ENCODE measurements at places on chromosomes 7 and 10. TPM values are rescaled to one million over a fixed set of nuclear protein-coding genes. Genes with fewer than 3 reads are reported as not detected.

GRCh38 chr10:101690461-101690860, 4.5 kb downstream of the FBXW4 start:
- peaks cover 23% of the 10 kb centered on the region for H3K36me3 ChIP-seq
- H3K27me3 ChIP-seq = no peaks in the 10 kb centered on the region
- peaks cover 68% of the 10 kb centered on the region for H3K4me1 ChIP-seq
- no peak for DNase-seq
- H3K4me3 ChIP-seq = no peak overlapping the region

GRCh38 chr7:29447828-29448227, 115.8 kb upstream of the PRR15 start:
- no peaks in the 10 kb centered on the region for H3K27me3 ChIP-seq
- H3K4me3 ChIP-seq = no peak overlapping the region
- no peaks in the 10 kb centered on the region for H3K36me3 ChIP-seq
- no peak overlapping the region for H3K27ac ChIP-seq
- no peak for DNase-seq

DNA sequence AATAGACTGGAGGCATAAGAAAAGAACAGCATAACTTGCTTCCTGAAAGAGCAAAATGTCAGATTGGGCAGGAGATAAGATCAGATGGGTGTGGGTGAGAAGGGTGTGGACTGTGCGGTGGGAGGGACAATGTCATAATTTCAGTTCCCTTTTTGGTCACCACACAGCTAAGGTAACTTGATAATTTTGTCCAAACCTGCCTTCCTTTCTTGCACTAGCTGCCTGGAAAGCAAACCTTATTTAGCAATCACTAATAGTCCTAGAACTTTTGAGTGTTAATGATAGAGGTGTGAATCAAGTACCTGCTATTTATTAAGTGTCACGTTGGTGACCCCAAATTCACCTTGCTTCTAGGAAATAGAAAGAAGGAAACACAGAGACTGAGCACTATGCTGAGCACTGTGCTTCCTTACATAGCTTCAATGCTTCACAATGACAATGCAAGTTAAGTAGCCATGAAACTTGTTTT, 72.4 kb upstream of the SP4 start:
- peak; percentile 74 for DNase-seq
- H3K27ac ChIP-seq = peak overlapping the region; percentile 38
- peak overlapping the region; percentile 35 for H3K4me3 ChIP-seq
- H3K4me1 ChIP-seq = peaks cover 66% of the 10 kb centered on the region

DNA sequence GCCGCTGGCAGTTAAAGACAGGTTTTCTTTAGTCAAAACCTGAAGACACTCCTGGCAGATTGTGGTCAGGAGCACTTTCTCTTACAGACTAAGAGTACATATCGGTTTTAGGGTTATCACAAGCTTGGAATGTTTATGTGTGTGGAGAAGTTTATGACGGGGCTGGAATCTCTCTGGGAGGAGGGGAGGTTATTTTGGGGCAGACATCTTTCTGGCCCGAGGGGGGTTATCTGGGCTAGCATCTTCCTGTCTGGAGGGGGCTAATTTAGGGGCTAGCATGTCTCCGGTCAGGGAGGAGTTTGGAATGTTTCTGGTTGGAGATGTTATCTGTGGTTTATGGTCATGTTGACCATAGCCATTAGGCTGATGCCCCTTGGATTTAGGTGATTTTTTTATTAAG, 141.2 kb upstream of the KIF5B start:
- H3K4me1 ChIP-seq = no peaks in the 10 kb centered on the region
- no peak overlapping the region for H3K4me3 ChIP-seq
- H3K27ac ChIP-seq = no peak overlapping the region
- no peaks in the 10 kb centered on the region for H3K27me3 ChIP-seq

DNA sequence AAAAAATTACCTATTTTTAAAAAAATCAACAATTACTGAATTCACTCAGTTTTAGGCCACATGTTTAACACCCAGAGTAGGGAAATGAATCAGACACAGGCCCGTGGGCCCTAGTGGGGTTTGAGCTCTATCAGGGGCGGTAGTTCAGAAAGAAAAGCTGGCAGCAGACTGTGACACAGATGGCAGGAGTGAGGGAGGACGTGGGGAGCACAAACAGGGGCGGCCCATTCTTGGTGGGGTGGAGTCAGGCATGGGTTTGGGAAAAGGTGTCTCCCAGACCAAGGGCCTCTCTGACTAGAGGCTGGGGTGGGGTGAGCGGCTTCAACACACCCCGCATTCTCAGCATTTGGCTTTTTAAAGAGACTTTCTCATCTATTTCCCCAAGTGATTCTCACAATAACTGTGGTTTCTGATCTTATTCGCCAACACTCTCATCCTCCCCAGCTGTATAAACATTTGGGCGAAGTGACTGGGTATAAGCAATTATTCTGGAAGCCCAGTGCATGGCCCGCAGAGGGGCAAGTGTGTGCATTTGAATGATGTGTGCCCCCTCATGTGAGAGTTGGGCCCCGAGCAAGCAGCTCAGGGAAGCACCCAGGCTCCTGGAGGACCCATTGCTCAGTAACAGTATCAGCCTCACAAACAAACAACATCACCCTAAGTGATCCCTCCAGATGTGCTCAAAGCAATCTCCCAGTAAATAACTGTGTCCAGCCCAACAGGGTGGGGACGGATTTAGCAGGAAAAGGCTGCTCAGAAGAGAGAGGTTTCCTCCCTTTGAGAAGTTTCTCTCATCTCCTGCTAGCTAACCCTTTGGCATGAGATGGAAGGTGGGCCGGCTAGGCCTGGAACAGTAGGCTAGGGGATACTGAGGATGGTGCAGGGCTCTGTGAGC, 437.6 kb upstream of the ZMIZ1 start:
- no peak overlapping the region for H3K4me3 ChIP-seq
- no peak overlapping the region for H3K27ac ChIP-seq
- peak; percentile 52 for DNase-seq
- H3K27me3 ChIP-seq = peaks cover 4% of the 10 kb centered on the region
- H3K4me1 ChIP-seq = peaks cover 6% of the 10 kb centered on the region

The PRKCQ gene
- total RNA-seq = 39.0 TPM

DNA sequence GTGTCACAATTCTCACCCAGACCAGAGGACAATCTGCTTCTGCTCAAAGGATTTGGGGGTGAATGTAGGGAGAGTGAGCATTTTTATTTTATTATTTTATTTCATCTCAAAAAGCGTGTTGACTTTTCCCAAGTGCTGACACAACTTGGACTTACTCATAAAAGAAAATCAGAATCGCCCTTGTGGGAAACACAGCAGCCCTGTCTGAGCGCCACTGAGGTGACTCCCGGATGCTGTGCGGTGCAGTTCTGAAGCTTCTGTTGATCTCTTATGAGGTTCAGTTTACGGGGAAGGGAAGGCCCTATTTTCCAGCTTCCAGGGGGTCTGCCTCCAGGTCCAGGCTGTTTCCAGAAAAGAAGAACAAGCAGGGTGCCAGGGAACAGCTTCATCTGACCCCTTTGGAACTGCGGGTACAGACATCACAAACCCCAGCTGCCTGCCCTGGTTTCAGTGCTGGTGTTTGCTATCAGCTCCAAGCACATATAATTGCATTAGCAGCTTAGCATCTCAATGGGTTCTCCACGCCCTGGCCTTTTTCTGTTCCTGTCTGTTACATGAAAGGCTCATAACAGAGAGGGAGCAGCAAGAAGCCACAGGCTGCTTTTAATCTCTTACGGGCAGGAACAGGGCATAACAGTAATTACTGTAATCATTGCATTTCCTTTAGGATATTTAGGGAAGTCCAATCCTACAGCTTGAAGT, 52.4 kb downstream of the PARP12 start:
- no peaks in the 10 kb centered on the region for H3K27me3 ChIP-seq
- H3K4me1 ChIP-seq = no peaks in the 10 kb centered on the region
- H3K36me3 ChIP-seq = no peaks in the 10 kb centered on the region
- no peak overlapping the region for H3K27ac ChIP-seq
- H3K4me3 ChIP-seq = no peak overlapping the region
- no peak for DNase-seq

The OR6V1 gene
- not detected for total RNA-seq

The SPDYE5 gene
- not detected for total RNA-seq

- no peak for DNase-seq
- no peaks in the 10 kb centered on the region for H3K27me3 ChIP-seq
- H3K4me3 ChIP-seq = no peak overlapping the region
These were observed 633.5 kb upstream of the GALNT17 start for GRCh38 chr7:70498232-70498992.

GRCh38 chr7:2211259-2211880, 21.4 kb downstream of the MAD1L1 start:
- no peak overlapping the region for H3K27ac ChIP-seq
- DNase-seq = no peak
- peaks cover 29% of the 10 kb centered on the region for H3K36me3 ChIP-seq
- no peak overlapping the region for H3K4me3 ChIP-seq

- peak; percentile 25 for DNase-seq
- no peak overlapping the region for H3K27ac ChIP-seq
- no peaks in the 10 kb centered on the region for H3K36me3 ChIP-seq
- H3K27me3 ChIP-seq = no peaks in the 10 kb centered on the region
- no peaks in the 10 kb centered on the region for H3K4me1 ChIP-seq
These were observed 14.1 kb downstream of the TMEM72 start for GRCh38 chr10:44925224-44925623.

- peaks cover 31% of the 10 kb centered on the region for H3K36me3 ChIP-seq
- DNase-seq = no peak
- no peak overlapping the region for H3K4me3 ChIP-seq
- H3K4me1 ChIP-seq = peaks cover 29% of the 10 kb centered on the region
- H3K27me3 ChIP-seq = no peaks in the 10 kb centered on the region
These were observed 686 bp upstream of the MIOS start for GRCh38 chr7:7565746-7566650.

The PRTFDC1 gene
- 0.32 TPM for total RNA-seq

The SPOCK2 gene
- total RNA-seq = 158 TPM

- DNase-seq = no peak
- no peak overlapping the region for H3K27ac ChIP-seq
- peaks cover 1% of the 10 kb centered on the region for H3K27me3 ChIP-seq
- peaks cover 14% of the 10 kb centered on the region for H3K4me1 ChIP-seq
- H3K4me3 ChIP-seq = no peak overlapping the region
These were observed 85.0 kb upstream of the ZNF800 start for GRCh38 chr7:127477295-127478023.

The ASB4 gene
- not detected for total RNA-seq

DNA sequence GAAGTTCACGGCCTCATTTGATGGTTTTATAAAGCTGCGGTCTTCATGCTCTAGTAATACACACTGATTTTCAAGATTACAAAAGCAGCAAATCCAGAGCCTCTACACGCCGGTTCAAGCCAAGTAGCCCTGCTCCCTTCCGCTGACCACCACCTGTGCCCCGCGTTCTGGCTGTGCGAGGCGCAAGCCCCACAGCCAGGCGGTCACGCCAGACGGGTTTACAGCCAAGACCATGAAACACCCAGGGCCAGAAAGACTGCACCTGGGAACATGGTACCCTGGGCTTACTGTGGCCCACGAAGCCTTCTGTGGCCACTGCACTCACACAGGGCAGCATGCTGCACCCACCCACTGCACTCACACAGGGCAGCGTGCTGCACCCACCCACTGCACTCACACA, 33.6 kb downstream of the GPER1 start:
- no peaks in the 10 kb centered on the region for H3K27me3 ChIP-seq
- no peak overlapping the region for H3K4me3 ChIP-seq
- no peak overlapping the region for H3K27ac ChIP-seq
- peaks cover 14% of the 10 kb centered on the region for H3K4me1 ChIP-seq
- no peak for DNase-seq

DNA sequence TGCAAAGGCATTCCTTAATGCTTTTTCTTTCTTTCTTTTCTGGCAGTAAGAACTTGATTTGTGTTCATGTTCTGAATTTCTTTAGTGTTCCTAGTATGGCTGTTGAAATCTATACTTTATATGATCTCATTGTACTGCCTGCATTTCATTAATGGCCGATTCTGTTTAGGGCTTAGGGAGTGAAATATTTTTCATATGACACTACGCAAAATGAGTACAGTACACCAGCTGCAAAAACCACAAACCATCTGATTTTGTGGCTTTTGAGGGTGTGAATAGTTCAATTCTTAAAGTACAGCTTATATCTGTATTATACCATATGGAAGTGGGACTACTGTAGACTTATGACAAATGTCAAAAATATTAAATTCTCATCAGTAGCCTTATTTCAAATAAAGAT, 69.1 kb upstream of the FOXP2 start:
- no peaks in the 10 kb centered on the region for H3K36me3 ChIP-seq
- H3K4me3 ChIP-seq = no peak overlapping the region
- H3K27me3 ChIP-seq = no peaks in the 10 kb centered on the region
- DNase-seq = no peak
- no peak overlapping the region for H3K27ac ChIP-seq

The SHH gene
- total RNA-seq = not detected

The ADAM8 gene
- total RNA-seq = 176 TPM

GRCh38 chr7:142853739-142854371, 1.0 kb upstream of the EPHB6 start:
- H3K4me3 ChIP-seq = peak overlapping the region; percentile 96
- peaks cover 27% of the 10 kb centered on the region for H3K4me1 ChIP-seq
- peaks cover 2% of the 10 kb centered on the region for H3K27me3 ChIP-seq
- peak; percentile 85 for DNase-seq
- H3K27ac ChIP-seq = peak overlapping the region; percentile 78
- no peaks in the 10 kb centered on the region for H3K36me3 ChIP-seq

The ACTL6B gene
- total RNA-seq = not detected

GRCh38 chr10:34859170-34859569, 44.1 kb upstream of the PARD3 start:
- H3K27ac ChIP-seq = no peak overlapping the region
- no peaks in the 10 kb centered on the region for H3K36me3 ChIP-seq
- no peaks in the 10 kb centered on the region for H3K4me1 ChIP-seq

GRCh38 chr10:100020142-100020885, 10.6 kb upstream of the DNMBP start:
- peaks cover 2% of the 10 kb centered on the region for H3K27me3 ChIP-seq
- no peaks in the 10 kb centered on the region for H3K36me3 ChIP-seq
- peak; percentile 20 for DNase-seq
- peaks cover 5% of the 10 kb centered on the region for H3K4me1 ChIP-seq
- H3K27ac ChIP-seq = no peak overlapping the region

The VWDE gene
- 2.3 TPM for total RNA-seq

DNA sequence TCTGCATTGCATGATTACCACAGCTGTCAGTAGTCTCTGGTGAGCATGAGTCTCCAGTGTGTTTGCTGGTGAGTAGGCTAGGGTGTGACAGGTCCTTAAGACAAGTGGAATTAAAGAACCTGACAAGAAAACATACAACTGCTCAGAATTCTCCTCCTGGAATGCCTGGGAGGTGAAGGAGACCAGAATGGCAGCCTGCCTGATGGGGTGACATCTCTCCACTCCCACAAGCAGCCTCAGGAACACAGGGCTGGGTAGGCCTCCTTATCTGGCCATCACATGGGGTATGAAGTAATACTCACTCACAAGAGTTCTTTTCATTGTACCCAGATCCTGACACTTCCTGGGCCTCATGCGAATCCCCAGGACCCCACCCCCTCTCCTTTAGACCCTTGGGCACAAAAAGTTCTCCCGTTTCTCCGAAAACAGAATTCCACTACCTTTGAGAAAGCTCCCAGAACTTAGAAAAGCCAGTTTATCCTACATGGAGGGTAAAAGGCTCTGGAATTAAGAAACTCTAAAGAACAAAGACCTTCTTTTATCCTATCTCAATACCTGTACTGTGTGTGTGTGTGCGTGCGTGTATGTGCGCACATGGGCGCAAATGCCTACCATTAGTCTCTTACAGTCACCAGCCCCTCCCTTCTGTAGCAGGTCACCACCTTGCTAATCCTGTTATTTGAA, 33.4 kb upstream of the C1GALT1 start:
- DNase-seq = no peak
- H3K4me3 ChIP-seq = no peak overlapping the region
- no peaks in the 10 kb centered on the region for H3K36me3 ChIP-seq
- H3K27ac ChIP-seq = no peak overlapping the region

The SPACDR gene
- total RNA-seq = 4.2 TPM

GRCh38 chr7:83161899-83162401, 734 bp downstream of the PCLO start:
- DNase-seq = no peak
- H3K36me3 ChIP-seq = no peaks in the 10 kb centered on the region
- peaks cover 2% of the 10 kb centered on the region for H3K4me1 ChIP-seq

Measured in activated CD4-positive, alpha-beta T cell treated with anti-CD3 and anti-CD28 coated beads for 36 hours (primary cell).